Activated CD8-positive, alpha-beta memory T cell treated with anti-CD3 and anti-CD28 coated beads for 1 hour (primary cell): ENCODE measurements at places on chromosomes 2 and 18.
A peak's percentile ranks its signal among the peaks of the same experiment; 100 is the strongest.

DNA sequence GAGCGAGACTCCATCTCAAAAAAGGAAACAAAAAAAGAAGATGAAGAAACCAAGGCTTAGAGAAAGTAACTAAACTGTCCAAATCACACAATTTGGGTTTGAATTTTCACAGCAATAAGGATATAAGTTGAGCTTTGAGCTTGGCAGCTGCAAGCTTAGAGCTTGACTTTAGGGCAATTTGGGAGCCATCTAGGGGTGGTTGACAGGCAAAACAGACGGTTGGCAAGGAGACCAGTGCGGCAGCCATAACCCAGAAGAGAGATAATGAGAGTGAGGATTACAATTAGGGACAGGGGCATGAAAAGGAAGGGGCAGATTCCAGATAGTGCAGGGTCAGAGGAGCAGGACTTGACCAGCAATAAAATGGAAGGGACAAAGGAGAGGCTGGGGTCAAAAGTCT lies 382.2 kb upstream of the HNRNPA3 start:
- DNase-seq, result no peak

DNA sequence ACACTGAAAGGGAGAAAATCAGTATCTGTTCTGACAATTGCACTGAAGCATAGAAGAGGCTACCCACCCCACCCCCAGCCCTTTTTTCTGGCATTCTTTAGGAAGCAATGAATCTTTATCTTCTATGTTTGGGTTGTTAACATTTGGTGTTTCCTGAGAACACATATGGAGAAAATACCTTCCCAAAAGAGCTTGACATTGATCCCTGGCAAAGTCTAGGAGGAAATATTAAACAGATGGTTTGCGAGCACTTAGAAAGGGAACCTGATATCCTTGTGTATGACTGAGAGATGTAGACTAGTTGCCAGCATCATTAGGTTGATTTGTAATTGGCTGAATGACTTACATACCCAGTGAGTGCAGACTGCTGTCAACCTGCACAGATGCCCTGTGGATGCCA lies 42.9 kb downstream of the DOK1 start:
- no peak for DNase-seq

- DNase-seq, result no peak
Measured at GRCh38 chr2:147430408-147430807, 414.4 kb upstream of the ACVR2A start.

GRCh38 chr2:239321596-239322415 lies 79.0 kb downstream of the HDAC4 start:
- no peak for DNase-seq

DNA sequence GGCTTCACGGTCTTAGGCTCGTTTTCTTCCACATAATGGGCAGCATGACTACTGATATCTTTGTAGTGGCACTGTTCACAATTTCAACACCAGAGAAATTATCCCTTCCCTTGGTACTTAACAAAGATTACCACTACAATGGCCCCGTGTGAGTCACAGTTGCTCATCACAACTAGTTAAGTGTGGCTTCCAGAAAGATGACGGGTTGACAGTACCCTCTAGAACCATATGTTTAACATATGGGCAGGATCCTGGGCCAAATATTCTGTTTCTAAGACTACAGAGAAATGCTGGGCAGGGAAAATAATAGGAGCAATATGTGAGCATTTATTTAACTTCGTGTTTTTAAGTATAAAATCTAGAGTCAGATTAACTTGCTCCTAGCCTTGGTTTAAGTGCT lies 780.1 kb upstream of the LINC00305 start:
- DNase-seq, result no peak

DNA sequence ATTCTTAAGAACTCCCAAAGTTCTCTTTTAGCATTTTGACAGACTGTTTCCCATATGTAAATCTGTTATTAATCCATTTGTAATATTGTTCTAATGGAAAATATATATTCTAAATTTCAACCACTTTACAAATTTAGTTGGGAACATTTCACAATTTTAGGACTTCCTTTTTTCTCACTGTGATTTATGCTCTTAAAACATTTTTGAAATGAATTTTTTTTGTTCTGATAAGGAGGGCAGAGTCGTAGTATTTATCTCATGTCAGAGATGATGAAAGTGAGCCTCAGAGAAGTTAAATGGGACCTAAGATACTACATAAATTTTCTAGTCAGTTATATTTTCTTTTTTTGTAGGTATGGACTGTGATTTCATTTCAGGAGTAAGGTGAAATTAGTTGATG lies 26.6 kb downstream of the RASGRP3 start:
- no peak for DNase-seq

GRCh38 chr18:75317703-75318102 lies 107.1 kb downstream of the TSHZ1 start:
- no peak for DNase-seq

DNA sequence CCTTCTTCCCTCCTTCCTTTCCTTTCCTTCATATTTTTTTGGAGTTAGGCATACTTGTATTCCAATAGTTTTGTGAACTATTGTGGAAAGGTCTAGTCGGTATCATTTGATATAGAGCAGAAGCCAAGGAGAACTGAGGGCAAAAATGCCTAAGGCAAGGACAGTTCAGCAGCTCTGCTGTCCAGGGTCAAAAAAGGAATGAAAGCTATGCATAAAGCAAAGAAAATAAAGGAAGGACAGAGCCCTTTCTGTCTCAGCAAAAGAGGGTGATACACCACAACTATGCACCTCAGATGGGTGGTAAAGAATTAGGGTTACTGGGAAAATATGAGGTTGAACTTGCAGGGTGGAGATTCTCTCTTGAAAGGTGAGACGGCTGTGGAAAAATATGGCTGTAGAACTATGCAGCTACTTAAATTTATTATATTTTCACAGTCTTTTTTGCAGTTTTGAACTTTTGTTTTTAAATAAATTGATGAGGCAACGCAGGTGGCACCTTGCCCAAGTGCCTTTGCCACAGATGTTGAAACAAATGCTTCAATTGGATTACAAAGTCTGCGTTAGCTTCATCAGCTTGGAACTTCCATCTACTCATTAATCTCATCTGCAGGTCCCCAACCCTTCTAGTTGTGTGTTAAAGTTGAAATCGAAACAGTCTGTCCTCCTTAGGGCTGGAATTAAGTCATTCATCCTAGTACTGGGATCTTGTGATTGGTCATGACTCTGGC lies 20.8 kb downstream of the LHCGR start:
- no peak for DNase-seq

DNA sequence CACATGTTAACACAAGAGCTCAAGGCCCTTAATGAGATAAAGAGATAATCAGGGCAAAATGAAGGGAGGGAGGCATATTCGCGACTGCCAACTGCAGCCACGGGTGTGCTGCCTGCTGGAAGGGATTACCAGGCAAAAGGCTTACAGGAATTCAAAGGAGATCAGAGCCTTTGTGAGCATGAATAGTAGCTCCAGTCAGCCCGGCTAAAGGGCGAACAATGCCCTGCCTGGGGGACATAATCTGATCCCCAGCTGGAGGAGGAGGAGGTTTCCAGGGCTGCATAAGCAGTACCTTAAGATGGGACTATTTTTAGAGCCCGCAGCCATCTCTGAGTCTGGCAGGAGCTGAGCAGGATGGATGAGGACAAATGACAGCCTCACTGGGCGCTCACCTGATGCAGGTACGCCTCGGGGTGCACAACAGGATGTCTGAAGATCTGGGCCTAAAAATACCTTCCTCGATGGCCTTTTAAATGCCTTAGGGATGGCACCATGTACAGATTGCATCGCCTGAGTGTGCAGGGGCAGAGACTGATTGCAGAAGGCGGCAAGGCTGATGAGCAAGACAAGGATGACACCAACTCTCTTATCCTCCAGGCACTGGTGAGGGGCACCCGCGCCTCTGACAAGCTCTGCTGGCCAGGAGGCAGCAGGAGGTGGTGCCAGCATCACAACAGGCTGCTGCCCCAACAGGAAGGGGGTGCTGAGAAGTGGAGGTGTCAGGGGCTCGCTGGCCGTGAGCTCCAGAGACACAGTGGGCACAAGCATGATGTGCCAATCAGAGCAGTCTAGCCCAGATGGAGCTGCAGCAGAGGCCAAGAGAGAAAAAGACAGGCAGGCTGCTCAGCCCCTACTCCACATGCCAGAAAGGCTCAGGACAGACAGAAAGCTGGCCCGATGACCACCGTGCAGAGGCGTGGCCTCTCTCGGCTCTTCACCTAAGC lies 111.4 kb downstream of the EIPR1 start:
- DNase-seq, result no peak

DNA sequence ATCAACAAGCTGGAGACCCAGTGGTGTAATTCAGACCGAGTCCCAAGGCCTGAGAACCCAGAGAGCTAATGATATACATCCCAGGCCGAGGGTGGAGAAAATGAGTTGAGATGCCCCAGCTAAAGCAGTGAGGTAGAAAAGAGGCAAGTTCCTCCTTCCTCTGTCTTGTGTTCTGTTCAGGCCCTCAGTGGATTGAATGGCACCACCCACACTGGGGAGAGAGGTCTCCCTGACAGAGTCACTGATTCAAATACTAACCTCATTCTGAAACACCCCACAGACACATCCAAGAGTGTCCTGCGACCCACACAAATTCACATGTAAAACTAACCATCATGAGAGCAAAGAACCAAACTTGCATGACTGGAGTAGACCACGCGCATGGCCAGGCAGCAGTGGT lies 215.3 kb downstream of the ANAPC1 start:
- DNase-seq, result no peak

DNA sequence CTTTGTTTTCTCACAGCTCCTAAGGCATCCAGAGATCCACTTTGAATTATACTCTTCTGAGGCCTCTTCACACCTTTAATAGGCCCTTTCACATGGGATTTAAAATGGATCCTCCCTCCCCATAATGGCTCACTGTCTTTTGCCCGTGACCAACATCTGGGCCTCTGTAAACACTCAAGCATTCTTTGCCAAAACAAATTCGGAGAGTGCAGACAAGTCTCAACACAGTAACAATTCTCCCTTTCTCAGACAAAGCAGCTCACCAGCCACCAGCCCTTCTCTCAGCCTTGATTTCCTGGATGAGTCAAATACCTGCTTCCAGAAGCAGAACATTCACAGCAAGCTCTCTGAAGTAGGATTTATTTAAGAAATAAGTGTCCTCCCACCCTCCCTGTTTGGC lies 14.0 kb upstream of the IMP4 start:
- no peak for DNase-seq

DNA sequence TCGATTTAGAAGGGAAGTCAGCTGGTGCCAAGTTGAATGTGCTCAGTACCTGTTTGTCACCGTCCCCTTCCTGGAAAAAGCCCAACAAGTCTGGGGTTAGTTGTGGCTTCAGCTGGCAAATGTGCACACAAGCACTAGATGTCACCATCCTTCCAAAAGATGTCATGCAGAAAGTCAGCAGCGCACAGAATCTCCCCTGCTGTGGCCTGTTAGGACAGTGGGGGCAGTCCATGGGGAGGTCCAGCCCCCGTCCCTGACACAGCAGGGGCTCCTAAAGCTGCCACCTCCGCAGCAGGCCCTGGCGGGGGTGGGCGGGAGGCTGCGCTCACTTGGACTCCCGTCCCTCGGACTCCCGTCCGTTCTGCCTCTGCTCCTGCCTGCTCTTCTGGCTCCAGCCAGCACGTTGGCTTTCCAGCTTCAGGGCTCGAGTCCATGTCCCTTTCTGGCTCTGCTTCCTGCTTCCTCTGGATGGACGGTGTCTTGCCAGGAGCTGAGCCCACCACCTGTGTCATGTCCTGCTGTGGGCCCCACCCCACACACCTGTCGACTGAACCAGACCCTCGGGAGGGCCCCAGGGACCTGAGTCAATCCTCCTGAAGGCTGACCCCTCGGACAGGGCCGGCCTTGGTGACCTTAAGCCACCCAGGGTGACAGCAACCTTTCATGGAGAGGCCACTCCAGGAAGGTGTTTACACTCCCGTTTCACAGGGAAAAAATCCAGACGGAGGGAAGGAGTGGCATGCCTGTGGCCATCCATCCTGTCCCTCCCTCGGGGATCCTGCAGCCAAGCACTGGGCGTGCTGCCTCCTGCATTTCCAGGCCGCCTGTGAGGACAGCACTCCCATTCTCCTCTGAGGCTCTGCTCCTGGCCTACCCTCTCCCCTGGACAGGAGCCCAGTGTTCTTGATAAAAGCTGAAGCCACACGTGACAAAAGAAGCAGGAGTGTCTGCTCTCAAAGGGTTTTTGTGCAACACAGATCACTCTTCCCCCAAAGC lies 8.5 kb downstream of the RAB17 start:
- DNase-seq, result peak; percentile 34

GRCh38 chr2:120769787-120770120 lies 34.1 kb downstream of the GLI2 start:
- DNase-seq, result no peak
